NCI-H748 treated with DMSO at 0.1 percent for 48 hours (cell line): ENCODE measurements at places on chromosomes 11 and 22.

DNA sequence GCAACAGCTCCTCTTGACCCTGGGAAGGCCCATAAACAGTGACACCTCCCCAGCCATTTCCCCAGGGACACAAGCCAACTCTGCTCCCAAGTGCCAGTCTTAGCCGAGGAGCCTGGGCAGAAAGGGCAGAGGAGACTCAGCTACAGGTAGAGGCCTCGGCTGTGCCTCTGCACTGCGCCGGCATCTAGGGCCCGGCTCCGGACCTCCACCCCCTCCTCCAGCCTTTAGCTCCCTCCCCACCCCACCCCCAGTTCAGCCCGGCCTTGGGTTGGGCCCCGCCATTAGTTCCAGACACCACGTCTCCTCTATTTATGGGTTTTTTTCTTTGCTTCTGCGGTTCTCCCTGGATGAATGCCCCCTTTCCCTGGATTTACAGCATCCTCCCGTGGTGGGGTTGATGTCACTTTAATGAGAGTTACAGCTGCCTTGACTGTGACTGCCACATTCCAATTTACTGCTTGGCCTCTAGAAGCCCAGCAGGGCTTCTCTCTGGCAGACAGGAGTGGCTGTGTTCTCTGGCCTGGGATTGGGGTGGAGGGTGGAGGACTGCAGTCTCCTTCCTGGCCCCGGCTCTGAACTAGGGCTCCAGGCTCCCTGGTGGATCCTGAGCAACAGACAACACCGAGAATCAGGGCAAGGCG lies 13.5 kb upstream of the OAF start:
- DNase-seq, result no peak

DNA sequence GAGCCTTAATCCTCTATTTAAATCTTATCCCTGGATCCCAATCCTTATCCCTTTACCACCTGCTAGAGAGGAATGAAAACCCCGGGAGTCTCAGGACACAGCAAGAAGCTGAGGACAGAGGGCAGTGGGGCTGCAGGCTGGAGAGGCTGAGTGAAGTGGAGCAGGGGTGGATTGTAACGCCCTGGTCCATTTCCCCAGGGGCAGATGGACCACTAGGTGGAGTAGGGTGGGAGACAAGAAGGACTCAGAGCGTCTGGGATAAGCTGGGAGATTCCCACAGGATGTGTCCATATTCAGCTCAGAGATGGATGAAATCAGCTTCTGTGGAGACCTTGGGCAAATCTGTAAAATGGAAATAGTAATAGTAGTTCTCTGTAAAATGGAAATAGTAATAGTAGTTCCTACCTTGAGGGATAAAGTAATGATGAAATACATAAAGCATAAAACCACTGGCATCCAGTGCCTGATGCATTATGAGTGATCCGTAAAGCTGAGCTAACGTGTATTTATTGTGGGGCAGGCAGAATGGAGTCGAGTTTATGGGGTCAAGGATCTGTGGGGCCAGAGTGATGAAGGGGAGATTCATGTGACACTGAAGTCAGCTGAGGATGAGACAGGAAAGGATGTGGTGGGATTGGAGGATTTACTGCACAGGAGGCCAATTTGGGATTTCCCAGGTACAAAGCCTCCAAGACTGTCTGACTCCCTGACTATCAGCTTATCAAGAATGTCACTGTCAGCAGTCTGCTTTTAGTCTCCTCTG lies 1.9 kb upstream of the ROBO4 start:
- DNase-seq, result no peak

DNA sequence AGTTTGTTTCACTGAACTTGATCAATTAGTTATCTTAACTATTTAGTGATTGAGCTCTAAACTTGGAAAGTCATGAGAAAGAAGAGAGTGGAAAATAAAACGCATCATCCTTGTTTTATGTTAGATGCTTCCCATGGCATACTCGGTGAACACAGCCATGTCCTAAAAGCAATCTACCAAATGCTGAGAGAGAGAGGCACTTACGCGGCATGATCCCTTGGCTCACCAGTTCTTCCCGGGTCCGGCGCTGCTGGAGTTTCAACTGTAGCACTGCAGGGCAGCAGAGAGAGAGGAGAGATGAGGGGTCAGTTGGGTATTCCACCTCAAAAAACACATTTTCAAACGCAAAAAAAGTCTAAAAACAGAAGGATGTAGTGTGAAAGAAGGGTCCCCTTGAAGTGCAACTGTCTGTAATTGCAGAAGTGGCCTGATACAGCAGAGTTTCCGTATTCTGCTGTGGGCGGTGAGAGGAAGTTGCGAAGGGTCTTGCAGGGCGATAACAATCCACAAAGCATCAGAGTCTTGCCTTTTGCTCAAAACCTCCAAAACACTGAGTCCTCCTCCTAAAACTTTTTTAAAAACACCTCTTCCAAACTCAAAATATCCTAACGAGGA lies 92.7 kb downstream of the SGSM3 start:
- no peak for DNase-seq

DNA sequence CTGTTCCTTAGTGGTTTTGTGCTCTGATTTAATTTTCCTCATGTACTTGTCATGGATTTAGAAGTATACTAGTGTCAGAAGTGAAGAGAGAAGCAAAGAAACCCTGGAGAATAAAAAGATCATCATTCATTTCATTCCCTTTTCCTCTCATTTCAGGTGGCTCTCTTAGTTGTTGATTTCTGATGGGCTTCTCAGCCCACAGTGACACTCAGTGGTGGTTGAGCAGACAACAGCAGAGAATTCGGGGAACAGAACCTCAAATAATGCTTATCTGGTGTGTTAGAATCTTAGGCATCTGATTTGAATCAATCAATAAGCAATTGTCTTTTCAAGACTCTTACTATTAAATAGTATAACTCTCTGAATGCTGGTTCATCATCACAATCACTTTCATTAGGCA lies 1289.4 kb downstream of the FAM181B start:
- no peak for DNase-seq

DNA sequence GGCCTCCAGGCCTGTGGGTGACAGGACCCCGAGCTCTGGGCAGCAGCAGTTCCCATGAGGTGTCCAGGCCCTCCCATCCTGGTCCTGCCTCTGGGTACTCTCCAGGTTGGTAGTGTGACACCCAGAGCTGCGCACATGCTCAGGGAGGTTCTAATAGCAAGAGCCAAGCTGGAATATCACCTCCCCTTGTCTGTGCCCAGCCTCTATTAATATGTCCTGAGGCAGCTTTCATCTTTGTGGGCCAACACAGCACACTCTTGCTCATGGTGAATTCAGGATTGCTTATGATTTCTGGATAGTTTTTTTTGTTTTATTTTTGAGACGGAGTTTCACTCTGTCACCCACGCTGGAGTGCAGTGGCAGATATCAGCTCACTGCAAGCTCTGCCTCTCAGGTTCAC lies 3.3 kb downstream of the P2RX6 start:
- no peak for DNase-seq

GRCh38 chr11:45470151-45470793 lies 184.1 kb upstream of the SYT13 start:
- DNase-seq, result no peak

DNA sequence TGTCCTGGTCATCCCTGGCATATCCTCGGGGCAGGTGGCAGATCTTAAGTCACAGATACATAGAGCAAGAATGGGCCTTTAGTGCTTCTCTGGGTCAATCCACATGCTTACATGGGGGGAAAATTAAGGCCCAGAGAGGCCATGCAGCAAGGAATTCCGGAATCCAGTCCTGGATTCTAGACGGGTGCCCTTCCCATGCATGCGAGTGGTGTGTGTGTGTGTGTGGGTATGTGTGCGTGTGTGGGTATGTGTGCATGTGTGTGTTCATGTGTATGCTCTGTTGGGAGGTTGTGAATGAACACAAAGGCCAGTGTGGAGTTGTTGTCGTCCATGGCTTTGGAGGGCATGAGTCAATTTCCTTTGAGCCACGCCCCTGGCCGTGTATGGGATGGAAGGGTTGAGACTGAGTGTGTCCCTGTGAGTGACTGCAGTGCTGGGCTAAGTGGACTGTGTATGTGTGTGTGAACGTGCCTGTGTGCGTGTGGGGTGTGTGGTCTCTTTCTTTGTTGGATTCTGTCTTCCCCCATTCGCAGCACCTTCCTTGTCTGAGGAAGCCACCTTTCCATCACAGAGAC lies 33.4 kb upstream of the EIF3D start:
- no peak for DNase-seq

- DNase-seq, result no peak
Observed at GRCh38 chr11:65422633-65423515, at the start of gene NEAT1. Gene NEAT1, plus strand, starts transcription at chr11:65422798.

DNA sequence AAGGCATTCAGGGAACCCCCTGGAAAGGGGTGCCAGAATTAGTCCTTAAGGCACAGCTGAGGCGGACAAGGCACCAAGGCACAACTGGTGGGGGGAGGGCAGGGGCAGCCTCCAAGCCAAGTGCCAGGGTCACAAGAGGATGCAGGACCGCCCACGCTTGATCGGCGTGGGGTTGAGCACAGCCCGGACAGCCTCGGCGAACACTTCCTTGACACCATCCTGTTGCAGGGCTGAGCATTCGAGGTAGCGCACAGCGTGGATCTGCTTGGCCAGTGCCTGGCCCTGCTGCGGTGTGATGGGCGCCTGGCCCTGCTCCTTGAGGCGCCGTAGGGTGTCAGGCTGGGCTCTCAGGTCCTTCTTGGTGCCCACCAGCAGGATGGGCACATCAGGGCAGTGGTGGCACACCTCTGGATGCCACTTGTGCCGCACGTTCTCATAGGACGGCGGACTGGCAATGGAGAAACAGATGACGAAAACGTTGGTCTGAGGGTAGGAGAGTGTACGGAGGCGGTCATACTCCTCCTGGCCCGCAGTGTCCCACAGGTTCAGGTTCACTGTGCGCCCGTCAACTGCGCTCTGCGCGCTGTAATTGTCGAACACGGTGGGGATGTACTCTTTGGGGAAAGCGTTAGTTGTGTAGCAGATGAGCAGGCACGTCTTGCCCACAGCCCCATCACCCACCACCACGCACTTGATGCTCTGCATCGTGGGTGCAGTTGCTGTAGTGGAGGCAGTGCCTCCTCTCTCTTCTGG lies 13.1 kb downstream of the RHOG start:
- DNase-seq, result no peak

GRCh38 chr11:40514124-40514523 lies 945.3 kb downstream of the LRRC4C start:
- no peak for DNase-seq

DNA sequence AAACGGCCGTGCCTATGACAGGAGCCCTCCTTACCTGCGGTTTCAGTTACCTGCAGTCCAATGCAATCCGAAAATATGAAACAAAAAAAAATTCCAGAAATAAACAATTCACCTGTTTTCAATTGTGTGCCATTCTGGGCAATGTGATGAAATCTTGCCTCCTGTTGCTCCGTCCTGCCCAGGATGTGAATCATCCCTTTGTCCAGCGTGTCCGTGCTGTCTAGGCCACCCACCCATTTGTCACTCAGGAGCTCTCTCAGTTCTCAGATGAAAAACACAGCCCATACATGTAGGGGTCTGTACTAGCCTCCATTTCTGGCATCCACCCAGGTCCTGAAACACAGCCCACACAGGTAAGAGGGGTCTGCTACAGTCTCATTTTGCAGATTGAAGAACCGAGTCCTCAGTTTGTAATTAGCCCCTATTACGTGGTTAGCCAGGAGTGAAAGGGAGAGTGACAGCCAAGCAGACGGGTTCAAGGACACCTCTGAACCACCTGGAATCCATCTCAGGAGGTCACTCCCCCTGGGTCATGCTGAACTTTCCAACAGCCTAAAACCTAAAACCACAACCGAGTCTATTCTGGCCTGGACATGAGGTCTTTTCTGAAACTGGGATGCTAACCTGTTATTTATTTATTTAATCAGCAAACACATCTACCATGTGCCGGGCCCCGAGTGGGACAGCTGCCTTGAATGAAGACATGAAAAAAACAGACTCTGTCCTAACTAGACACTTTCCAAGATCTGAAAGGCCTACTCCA lies 317.2 kb downstream of the SHANK2 start:
- DNase-seq, result no peak

DNA sequence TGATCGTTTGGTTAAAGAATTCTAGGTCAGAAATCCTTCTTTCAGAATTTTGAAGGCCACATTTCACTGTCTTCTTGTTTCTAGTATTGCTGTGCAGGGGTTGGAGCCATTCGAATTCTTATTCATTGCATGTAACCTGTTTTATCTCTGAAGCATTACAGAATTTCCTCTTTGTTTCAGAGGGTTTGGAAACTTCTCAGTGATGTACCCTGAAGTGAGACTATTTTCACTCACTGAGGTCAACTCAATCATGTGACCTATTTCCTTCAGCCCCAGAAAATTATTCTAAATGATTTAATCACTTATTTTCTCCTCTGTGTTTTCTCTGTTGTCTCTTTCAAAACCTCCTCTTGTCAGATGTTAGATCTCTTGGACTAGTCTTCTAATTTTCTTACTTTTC lies 147.8 kb downstream of the ENTHD1 start:
- DNase-seq, result no peak

DNA sequence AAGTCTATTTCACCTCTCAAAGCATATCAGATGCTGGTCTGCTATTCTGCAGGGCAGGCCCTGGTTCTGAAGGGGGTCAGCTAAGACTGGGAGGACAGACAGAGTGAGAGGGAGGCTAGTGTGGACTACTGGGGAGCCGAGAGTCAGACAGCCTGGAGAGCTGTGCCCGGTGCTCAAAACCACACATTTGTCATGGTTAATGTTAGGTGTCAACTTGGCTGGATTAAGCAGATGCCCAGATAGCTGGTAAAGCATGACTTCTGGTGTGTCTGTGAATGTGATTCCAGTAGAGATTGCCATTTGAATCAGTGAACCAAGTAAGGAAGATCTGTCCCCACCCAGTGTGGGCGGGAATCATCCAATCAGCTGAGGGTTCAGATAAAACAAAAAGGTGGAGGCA lies 102.6 kb downstream of the SNX19 start:
- no peak for DNase-seq

- DNase-seq, result no peak
Observed at GRCh38 chr11:112274007-112274783, 13.5 kb upstream of the PLET1 start.

GRCh38 chr11:100546714-100547113 lies 140.4 kb upstream of the ARHGAP42 start:
- no peak for DNase-seq

DNA sequence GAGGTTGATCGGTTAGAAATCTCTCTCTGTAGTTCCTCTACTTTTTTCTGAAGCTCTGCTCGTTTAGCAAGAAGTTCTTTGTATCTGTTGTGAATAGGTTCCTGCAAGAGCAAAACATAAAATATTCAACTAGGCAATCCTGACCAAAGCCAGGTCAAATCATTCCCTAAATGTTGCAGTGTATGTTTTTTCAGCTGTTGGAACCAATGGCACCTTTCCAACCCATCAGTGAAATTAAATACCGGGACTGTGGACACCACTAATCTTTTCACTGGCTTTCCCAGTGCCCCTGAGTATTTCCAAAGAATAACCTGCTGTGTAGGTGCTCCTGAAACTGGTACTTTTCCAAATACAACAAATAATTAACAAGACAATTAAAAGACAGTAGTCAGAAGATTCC lies 45.1 kb downstream of the CEP57 start:
- no peak for DNase-seq

DNA sequence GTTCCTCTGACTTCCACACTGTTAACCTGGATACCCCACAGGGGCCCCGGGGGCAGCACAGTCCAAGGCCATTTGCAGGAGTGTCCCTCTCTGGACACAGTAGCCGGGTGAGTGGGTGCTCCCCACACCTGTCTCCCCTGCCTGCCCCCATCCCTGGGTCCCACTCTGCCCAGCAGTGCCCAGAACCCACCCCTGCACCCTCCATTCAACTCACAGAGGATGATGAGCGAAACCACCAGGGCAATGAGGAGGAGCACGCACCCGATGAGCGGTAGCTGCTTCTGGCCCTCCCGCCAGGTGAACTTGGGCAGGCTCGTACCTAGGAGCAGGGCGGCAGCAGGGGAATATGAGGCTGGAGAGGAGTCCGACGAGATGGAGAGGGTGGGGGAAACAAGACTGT lies 12.2 kb downstream of the TMPRSS13 start:
- DNase-seq, result no peak
